HFF-Myc (cell line): ENCODE measurements at places on chromosomes 2 and 18.

- DNase-seq = no peak
Measured at GRCh38 chr2:66604326-66604725, 169.4 kb downstream of the MEIS1 start.

GRCh38 chr2:100182494-100183361 is 40.3 kb upstream of the AFF3 start:
- DNase-seq = no peak

DNA sequence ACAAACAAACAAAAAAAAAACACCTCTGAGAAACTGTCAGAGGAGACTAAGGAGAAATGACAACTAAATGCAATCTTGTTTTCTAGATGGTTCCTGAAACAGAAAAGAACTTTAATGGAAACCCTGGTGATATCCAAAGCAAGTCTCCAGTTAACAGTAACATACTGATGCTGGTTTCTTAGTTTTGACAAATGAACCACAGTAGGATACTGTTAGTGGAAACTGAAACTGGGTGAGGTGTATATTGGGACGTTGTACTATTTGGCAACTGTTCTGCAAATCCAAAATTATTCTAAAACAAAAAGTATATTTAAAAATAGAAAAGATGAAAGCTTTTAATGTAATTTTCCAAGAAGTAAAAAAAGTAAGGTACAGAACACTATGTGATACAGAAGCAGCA is 11.4 kb downstream of the SESTD1 start:
- no peak for DNase-seq

DNA sequence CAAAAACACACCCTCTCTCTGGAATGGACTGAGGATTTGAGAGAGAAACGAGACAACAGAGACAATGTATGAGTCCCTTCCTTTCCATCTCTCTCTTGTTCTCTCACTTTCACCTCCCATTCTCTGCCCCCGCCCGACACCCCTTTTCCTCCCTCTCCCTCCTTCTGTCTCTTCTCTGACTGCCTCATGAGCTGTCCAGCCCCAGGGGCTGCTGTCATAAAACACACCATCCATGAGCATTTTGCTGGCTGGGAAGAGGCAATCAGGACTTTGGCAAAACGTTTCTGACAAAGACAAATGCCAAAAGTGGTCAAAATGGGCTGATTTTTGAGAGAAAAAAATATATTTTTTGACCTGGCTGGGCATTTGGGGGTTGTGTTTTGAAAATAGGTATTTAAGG is 377.2 kb downstream of the EN1 start:
- no peak for DNase-seq

- no peak for DNase-seq
Measured at GRCh38 chr2:238387332-238387731, 39.4 kb upstream of the ASB1 start.

DNA sequence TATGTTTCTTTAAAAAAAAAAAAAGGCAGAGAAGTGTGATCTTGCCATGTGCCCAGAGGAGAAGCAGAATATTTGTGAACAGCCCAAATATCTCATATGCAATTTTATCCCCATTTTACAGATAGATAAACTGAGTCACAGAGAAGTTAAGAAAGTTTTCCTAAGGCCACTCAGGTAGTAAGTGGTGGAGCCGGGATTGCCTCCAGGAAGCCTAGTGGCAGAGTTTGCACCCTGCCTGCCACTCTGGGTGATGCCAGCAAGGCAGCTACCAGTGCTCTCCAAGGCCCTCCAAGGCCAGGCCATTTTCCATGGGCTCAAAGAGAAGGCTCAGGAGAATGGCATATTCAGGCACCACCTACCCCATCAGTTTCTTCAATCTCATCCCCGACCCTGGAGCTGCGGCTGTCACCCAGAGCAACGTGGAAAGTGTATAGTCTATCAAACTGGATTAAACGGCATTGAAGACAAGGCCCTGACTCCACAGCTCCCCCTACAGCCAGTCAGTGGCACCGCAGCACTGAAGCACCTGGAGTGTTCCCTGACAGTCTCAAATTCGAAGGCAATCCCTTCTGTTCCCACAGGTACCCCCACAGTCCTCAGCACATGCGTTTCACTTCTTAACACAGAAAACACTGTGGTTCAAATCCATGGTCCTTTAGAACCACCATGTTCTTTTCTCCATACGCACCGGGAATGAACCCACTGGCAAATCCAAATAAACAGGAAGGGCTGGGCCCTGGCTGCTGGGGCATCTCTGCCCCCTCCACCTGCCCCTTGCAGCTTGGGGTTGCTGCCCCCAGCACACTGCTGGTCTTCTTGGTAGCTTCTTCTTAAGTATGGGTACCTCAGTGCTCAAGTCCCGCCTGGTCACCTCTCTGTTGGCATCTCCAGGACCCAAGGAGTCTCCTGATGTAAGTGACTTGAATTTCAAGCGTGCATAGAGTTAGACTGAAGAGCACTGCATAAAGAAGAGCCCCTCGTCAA is 175.3 kb downstream of the INHBB start:
- DNase-seq = no peak

GRCh38 chr2:59874971-59875755 is 678.3 kb downstream of the BCL11A start:
- DNase-seq = no peak

GRCh38 chr2:191226196-191226595 is 19.0 kb upstream of the MYO1B start:
- DNase-seq = no peak

DNA sequence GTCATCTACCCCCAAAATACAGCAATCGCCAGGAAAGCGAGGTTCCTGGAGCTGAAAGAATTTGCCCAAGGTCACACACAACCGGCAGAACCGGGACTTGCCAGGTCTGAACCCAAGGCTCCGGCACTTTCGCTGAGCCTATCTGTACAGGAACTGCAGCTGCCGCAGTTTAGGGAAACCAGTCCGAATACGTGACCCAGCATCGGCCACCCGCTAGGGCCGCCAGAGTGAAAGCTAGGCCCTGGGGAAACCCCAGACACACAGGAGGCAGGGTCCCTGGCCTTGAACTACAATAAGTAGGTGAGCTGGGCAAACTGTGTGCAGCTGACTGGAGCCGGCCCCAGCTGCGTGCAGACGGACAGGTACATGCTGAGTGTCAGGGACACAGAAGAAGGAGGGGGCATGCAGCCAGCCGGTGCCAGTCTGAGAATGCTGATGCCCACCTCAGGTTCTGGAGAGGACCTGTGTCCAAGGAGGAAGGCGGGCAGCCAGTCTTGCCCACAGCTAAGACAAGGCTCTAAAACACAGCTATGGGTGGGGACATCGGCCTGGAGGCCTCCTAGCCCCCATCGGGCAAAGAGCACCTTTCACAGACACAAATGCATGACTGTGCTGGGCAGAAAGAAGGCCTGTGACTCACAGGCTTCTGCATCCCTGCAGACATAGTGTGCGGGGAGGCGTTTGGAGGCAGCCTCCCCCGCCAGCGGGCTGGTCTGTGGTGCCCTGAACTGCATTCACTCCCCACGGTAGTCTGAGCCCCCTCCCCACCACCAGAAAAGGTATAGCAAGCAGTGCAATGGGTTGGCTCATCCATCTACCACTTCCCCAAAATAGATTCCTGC is 107.4 kb upstream of the ID2 start:
- DNase-seq = no peak

DNA sequence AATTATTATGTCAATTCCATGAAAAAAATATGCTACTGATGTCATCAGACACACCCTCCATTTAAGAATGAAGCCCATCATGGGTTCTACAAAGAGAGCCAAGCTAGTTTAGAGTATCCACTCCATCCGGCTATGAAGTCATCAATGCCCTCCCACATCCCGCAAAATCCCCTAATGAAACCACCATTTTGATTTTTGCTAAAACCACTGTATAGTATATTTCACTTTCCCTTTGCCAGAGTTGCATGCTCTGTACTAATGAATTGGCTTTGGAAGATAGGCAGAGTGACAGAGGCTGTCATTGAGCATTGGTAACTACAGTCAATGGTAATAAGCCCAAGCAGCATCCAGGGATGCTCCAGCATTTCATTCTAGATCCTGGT is 118.6 kb downstream of the ANKRD44 start:
- DNase-seq = no peak

DNA sequence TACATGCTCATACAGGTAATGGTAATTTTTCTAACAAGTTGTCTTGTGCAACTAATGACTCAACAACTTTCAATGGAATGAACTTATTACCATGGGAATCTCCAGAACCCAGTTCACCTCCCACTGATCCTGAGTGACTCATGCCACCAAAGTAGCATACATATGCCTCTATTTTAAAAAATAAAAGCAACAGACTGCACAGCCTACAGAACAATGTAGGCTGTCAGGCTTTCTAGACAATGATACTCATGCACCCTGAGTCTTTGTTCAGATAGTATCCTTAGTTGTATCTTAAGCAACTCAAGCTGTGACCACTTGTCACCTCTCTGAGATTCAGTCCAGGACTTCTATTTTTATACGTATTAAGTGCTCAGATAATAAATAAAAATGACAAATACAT is 531.0 kb upstream of the SETBP1 start:
- DNase-seq = peak; percentile 25

- DNase-seq = no peak
Measured at GRCh38 chr2:191625016-191625415, 52.9 kb upstream of the NABP1 start.

DNA sequence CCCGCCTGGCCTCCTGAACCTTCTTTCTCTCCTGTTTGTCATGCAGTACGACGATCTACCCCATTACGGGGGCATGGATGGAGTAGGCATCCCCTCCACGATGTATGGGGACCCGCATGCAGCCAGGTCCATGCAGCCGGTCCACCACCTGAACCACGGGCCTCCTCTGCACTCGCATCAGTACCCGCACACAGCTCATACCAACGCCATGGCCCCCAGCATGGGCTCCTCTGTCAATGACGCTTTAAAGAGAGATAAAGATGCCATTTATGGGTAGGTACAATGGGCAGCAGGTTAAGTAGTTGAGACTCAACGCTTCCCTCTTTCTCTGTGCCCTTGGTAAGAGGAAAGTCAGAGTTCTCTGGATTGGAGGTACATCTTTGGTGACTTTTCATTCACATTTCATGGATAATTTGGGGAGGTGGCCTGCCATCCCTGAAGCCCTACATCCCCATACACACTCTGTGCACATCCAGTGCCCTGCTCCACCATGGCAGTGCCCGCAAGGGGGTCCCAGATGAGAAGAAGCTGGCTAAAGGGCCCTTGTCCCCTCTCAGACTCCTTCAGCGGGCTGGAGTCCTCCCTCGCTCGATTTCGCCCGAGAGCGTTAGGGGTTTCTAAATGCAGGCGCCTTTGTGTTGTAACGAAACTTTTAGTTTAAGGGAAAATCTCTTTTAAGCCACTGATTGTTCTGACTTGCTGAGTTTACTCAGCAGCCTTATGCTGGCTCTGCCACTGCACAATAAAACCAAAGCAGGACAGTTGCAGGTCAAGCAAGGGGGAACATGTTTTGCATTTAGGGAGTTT is 3.0 kb downstream of the MEIS1 start:
- DNase-seq = no peak

- no peak for DNase-seq
Measured at GRCh38 chr2:16650287-16651249, 15.1 kb downstream of the CYRIA start.

DNA sequence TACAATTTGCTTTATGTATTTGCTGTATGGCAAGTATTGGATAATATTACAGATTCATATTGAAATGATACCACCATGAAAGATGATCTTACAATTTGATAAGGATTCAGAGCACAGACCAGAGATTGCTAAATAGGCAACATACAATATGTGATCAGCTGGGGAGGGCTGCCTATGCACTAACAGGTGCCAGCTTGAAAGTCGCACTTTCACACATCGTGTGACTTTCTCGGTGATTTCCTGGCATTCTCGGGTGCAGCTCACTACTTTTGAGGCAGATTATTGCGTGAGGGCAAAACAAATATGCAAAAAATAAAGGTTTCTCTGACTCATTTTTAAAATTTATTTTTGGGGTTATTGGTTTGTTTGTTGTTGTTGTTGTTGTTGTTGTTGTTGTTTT is 36.0 kb downstream of the RBMS1 start:
- no peak for DNase-seq

GRCh38 chr2:11406267-11406957 is 59.5 kb downstream of the E2F6 start:
- DNase-seq = no peak

- no peak for DNase-seq
Measured at GRCh38 chr2:17733599-17733998, 20.0 kb downstream of the SMC6 start.
